Sigmoid colon (tissue), 7 donors: ENCODE measurements at places on chromosomes 5 and 9. TPM values are rescaled to one million over a fixed set of nuclear protein-coding genes. Genes with fewer than 3 reads are reported as not detected.

The CCNH gene
- 42.0 TPM for polyA plus RNA-seq

The PCDHGA8 gene
- 0.16 TPM for polyA plus RNA-seq

The F12 gene
- polyA plus RNA-seq: 14.0 TPM

The ADRA1B gene
- 0.47 TPM for polyA plus RNA-seq

The FAF2 gene
- 4.2 TPM for polyA plus RNA-seq

DNA sequence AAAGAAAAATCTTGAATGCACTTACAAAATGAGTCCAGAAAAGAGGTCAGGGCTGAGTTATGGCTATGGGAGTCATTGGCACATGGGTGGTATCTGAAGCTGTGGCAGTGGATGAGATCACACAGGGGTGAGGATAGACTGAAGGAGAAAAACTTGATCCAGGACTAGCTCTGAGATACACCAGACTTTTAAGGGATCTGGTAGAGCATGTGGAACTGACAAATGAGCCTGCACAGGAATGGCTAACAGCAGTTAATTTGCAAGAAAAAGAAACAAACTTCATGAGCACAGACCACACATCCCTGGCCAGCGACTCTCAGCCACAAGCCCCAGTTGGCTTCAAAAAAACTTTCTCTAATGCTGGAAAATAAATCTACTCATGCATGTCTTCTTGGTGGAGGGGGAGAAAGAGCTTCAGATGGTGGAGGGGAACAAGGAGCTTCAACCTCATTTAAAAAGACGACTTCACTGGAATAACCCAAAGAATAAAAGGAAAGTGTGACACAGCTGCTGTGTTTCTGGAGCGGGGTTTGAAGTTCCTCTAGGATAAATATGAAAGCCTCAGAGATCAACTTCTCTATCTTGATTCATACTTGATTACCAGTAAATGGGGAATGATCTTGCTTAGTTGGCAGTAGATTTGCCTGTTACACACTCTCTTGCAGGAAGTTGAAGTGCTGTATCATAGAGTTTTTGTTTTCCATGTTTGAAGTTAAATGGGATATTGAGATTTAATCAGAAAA, 33.6 kb downstream of the TNFAIP8 start:
- H3K4me1 ChIP-seq: peaks cover 32% of the 10 kb centered on the region
- peak overlapping the region; percentile 64 for H3K27ac ChIP-seq
- H3K36me3 ChIP-seq: no peaks in the 10 kb centered on the region
- H3K27me3 ChIP-seq: no peaks in the 10 kb centered on the region
